ENCODE measurements at places on chromosomes 6 and 20.

DNA sequence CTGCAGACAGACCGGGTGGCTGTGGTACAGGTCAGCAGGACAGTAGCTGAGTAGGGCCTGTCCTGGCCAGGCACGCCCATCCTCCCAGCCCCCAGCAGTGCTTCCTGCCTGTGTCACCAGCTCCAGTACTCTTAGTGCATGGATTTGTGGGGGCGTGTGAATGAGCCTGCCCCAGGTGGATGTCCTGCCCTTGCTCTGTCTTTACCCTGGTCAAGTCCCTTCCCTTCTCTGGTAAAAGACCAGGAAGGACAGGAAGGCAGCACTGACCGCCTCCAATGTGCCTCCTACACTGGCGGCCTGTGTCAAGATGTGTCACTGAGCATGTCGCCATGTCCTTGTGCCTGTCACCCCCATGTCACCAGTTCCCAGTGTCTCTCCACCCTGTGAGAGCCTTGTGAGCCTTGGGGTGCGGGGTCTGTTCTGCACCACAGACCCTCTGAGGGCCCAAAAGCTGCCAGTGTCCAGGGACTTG is 11.9 kb downstream of the TEAD3 start:
- DNase-seq, result no peak

- peak; percentile 76 for DNase-seq
Measured at GRCh38 chr20:38152175-38152620, 12.9 kb downstream of the TGM2 start.

DNA sequence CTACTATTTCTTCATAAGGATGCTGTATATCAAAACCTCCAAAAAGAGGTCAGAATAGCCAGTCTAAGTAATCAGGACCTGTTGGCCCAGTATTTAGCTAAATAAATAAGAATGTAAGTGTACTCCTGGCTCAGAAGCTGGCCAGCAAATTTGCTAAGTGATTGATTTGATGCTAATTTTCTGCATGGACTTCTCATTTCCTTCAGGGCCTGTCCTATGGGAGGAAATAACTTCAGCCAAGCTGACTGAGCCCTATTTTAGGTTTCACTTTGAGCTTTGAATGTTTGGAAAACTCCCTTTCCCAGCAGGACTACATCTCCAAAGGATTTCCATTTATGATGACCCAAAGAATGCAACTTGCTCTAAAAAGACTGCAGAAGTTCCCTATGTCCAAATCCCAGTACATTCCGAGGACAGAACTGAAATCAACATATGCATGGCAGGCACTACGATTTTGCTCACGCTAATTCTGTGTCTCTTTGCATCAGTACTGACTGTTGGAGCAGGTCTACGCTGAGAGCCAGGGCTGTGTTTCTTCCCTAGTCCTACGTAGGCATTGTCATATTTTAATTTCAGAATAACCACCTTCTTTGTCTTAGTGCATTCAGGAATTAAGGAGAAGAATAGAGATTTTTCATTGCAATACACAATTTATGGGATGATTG is 441.4 kb upstream of the PLCB4 start:
- no peak for DNase-seq

GRCh38 chr20:51412951-51413481 is 129.5 kb downstream of the NFATC2 start:
- DNase-seq, result peak; percentile 95

DNA sequence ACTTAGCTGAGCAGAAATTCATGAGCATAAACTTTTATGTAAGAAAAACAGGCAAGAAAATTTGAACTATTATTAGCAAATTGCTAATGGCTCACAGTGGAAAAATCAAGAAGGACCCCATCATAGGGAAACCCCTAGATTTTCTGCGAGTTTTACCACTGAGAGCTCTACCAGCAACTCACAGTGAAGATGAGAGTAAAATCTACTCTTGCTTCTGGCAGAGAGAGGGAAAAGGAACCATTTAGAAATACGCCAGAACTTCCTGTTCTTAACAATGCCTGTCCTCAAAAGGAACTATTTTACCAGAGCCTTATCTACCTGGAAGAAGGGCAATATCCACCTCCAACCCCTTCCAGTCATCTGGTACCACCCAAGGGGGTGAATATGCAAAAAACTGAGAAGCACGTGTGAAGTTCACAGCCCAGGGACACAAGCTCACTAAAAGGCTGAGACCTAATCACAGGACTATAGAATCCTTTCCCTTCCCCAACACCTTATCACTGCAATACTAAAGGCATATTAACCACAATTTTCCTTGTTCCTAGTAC is 34.4 kb upstream of the ASF1A start:
- DNase-seq, result no peak

- peak; percentile 82 for DNase-seq
Measured at GRCh38 chr6:26199057-26199772, 112.0 kb downstream of the HFE start.

Data from left lobe of liver (tissue), 2 donors.